ENCODE measurements at places on chromosomes 2 and 18.

- no peak for DNase-seq
These were observed 274.8 kb upstream of the HS6ST1 start for GRCh38 chr2:128593518-128593878.

DNA sequence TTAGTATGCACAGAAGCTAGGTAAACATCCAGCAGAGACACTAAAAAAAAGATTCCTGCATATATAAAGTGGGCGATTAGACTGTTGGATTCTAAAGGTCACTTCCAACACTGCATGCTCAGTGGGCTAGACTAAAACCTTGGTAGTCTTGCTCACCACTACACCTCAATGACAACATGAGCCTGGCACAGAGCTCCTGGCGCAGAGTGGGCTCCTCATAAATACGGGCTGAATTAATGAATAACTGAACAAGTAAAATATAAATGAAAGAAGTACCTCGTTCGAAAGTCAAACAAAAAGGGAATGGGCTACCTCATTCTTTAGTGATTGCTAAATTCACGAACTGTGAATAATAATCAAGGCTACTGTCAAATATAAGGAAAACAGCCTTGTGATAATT lies 185.3 kb downstream of the STK39 start:
- DNase-seq: no peak

GRCh38 chr2:134282629-134283400 lies 28.9 kb downstream of the MGAT5 start:
- no peak for DNase-seq

DNA sequence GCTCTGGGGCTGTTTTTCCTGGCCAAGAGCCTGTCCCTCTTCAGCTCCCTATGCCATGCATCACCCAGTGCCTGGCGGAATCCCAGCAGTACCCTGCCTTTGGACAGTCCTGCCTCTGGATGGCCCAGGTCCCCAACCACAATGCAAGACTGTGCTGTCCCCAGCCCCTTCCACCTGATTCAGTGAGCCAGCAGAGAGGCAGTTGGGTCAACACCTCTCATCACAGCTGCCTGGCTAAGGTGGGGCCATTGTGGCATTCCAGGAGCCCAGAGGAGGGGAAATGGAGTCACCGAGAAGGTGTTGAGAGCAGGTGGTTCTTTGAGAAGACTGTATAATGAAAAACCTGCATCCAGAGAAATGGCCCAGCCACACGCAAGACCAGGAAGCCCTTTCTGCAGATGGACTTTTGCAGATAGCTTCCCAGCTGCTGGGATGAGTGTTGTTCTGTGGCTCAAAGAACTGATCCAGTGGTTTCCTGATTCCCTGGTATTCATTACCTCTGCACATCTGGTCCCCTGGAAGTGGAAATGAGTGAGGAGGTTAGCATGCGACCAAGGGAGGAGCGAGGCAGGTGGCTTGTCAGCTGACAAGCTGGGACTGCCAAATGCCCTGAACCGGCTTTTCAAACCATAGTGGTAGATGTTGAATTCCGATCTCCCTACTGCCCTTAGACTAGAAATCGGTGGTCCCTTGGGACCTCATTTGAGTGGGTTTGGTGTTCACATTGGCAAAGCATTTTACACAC lies 1.7 kb upstream of the ASPRV1 start:
- no peak for DNase-seq

DNA sequence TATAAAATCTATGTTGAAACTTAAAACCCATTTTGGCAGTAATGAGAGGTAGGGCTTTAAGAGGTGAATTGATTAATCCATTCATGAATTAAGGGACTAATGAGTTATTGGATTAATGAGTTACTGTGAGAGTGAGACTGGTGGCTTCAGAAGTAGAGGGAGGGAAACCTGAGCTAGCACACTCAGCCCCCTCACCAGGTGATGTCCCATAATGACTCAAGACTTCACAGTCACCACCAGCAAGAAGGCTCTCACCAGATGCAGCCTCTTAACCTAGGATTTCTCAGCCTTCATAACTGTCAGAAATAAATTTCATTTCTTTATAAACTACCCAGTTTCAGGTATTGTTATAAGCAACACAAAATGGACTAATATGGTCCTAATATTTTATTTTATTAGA lies 621.7 kb upstream of the ACVR2A start:
- DNase-seq: no peak

Measured in Daoy (cell line).